ENCODE measurements at places on chromosomes 7 and 10. TPM values are rescaled to one million over a fixed set of nuclear protein-coding genes. Genes with fewer than 3 reads are reported as not detected.

DNA sequence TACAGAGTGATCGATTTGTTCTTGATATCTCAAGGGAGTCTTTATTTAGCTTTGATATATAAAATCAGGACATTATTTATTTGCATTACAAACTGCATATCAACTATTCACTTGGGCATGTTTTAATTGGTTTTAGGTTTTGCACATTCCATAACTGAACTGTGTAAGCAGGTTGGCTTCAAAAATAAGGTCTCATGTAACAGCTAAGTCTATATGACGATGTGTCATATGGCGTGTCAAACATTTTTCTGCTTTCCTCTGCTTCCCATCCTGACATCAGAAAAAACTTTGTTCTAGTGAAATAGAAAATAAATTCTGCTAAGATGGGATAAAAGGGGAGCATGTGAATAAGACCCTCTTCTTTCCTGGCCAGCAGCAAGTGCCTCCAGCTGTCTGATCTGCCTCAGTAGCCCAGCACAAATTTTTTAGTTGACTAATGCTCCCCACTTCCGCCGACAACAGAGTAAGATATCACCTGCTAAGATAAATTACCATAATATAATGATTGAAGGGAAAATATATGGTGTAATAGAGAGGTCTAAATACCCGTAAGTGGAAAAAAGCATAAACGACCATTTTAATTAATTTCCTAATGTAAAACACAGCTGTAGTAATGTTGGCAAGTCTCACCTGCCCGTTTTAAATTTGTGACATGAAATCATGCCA, 180.5 kb downstream of the TAX1BP1 start:
- H3K27ac ChIP-seq = peak overlapping the region; percentile 7
- H3K4me1 ChIP-seq = peaks cover 44% of the 10 kb centered on the region
- peaks cover 2% of the 10 kb centered on the region for H3K36me3 ChIP-seq
- H3K4me3 ChIP-seq = no peak overlapping the region

- peaks cover 10% of the 10 kb centered on the region for H3K4me1 ChIP-seq
- H3K4me3 ChIP-seq = no peak overlapping the region
- no peaks in the 10 kb centered on the region for H3K27me3 ChIP-seq
- no peak for DNase-seq
- peaks cover 29% of the 10 kb centered on the region for H3K36me3 ChIP-seq
Observed at GRCh38 chr7:105068886-105069285, 54.9 kb downstream of the KMT2E start.

The UCN3 gene
- not detected for total RNA-seq

DNA sequence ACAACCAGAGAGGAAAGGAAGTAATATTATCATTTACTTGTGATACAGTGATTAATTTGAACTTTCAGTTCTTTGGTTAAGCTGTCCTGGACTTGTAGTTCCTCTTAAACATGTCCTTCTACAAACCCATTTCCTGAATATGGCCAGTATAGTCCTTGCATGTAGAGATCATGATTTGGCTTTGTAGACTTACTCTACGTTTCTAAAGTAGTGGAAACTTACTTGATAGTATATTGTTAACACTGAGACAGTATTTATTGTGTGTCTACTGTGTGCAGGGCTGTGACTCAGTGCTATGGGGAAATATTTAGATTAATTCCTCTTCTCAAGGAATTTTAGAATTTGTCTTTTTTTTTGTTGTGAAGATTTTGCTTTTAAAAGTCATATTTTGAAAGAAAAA, 109.5 kb downstream of the NRF1 start:
- H3K27ac ChIP-seq = no peak overlapping the region
- no peaks in the 10 kb centered on the region for H3K27me3 ChIP-seq
- peaks cover 29% of the 10 kb centered on the region for H3K36me3 ChIP-seq
- DNase-seq = no peak
- H3K4me3 ChIP-seq = no peak overlapping the region
- no peaks in the 10 kb centered on the region for H3K4me1 ChIP-seq

The ANAPC16 gene
- total RNA-seq = 52.9 TPM

The GRID1 gene
- 0.60 TPM for total RNA-seq

DNA sequence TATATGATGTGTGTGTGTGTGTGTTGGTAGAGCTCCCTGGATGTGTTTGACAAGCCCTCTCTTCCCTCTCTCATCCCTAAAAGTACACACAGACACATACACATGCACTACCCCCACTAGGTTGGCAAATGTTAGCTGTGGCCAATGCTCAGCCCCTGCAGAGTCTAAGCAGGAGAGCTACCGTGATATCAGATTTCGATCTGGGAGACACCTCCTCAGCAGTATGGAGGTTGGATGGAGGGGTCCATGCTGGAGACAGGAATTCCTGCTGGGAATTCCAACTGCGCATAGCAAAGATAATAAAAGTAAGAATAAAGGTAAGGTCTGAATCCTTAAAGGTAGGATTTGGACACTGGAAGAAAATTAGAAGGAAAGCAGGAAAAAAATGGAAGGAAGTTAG, 85.7 kb downstream of the C10orf90 start:
- H3K27me3 ChIP-seq = peaks cover 19% of the 10 kb centered on the region
- H3K4me1 ChIP-seq = peaks cover 10% of the 10 kb centered on the region
- DNase-seq = no peak
- H3K36me3 ChIP-seq = no peaks in the 10 kb centered on the region
- H3K4me3 ChIP-seq = no peak overlapping the region

The GTPBP10 gene
- total RNA-seq = 15.7 TPM

GRCh38 chr7:128713794-128714193, 25.4 kb upstream of the CALU start:
- H3K4me1 ChIP-seq = peaks cover 2% of the 10 kb centered on the region
- H3K27me3 ChIP-seq = peaks cover 3% of the 10 kb centered on the region
- H3K4me3 ChIP-seq = no peak overlapping the region
- DNase-seq = no peak
- peaks cover 2% of the 10 kb centered on the region for H3K36me3 ChIP-seq

DNA sequence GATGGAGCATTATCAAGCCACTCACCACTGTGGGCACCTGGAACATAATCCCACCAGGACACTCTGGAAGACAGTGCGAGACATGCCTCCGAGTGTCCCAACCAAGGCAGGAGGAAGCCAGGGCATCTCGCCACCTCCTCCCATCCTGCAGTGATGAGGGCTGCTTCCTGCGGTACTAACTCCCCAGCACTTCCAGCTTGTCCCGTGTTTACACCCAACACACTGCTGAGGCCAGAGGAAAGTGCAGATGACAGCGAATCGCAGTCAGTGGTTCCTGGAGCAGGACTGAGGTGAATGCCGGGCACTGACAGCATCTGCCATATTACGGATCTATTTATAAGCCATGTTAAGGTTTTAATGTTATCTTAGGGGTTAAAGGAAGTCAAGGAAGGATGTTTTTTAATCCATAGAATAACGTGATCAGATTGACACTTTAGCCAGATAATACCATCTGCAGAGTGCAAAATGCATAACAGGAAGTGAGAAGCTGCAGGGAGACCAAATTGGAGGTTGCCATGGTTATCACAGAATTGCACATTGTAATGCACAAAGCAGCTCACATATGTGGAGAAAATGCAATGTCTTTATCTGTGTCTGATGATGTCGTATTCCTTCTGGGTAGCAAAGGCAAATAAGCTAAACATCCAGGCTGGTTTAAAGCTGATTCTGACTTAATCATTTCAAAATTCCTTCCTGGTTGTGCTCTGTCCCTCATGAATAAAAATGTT, 314.1 kb upstream of the C7orf33 start:
- H3K4me3 ChIP-seq = no peak overlapping the region
- no peaks in the 10 kb centered on the region for H3K36me3 ChIP-seq
- peaks cover 22% of the 10 kb centered on the region for H3K27me3 ChIP-seq
- no peaks in the 10 kb centered on the region for H3K4me1 ChIP-seq
- no peak overlapping the region for H3K27ac ChIP-seq

The MBLAC1 gene
- total RNA-seq = 1.7 TPM

DNA sequence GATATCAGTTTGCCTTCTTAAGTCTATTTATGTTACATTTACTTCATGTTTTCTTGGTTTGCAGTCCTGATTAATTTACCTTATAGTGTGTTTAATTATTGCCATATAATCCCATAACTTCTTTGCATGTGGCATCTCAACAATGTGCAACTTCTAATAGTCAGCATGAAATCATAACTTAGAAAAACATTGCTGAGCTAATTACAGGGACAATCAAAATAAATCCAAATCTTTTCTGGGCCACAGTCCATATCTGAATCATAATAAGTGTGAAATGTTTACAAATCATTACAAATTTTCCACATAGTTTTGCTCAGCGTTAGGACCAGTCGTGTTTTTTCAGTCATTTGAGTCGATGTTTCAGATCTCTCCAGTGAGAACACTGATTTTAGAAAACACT, 29.1 kb upstream of the CABCOCO1 start:
- DNase-seq = no peak
- H3K4me3 ChIP-seq = no peak overlapping the region
- peaks cover 54% of the 10 kb centered on the region for H3K4me1 ChIP-seq

DNA sequence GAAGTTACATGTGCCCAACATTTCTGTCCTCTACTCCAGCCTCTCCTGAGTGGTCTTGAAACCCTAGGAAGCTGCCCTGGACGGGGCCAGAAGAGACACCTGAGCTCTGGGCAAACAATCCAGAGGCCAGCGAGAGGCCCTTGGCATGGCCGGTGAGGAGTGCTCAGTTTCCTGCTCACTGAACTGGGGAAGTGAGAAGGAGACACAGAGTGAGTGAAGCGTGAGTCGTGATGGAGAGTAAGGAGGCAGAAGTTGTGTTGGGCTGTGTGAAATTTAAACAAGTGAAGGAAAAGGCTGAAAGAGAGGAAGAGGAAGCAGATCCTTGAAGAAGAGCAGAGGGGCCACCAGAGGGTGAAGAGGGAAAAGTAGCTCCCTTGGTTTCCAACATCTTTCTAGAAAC, 73.2 kb downstream of the WNT2 start:
- peaks cover 14% of the 10 kb centered on the region for H3K4me1 ChIP-seq
- H3K27ac ChIP-seq = no peak overlapping the region
- H3K27me3 ChIP-seq = peaks cover 25% of the 10 kb centered on the region
- no peak for DNase-seq

The NACAD gene
- total RNA-seq = 12.4 TPM

The HECTD2 gene
- total RNA-seq = 51.8 TPM

All from chondrocyte (in vitro differentiated cells).